ENCODE measurements at places on chromosomes 11 and 22.
A peak's percentile ranks its signal among the peaks of the same experiment; 100 is the strongest.

DNA sequence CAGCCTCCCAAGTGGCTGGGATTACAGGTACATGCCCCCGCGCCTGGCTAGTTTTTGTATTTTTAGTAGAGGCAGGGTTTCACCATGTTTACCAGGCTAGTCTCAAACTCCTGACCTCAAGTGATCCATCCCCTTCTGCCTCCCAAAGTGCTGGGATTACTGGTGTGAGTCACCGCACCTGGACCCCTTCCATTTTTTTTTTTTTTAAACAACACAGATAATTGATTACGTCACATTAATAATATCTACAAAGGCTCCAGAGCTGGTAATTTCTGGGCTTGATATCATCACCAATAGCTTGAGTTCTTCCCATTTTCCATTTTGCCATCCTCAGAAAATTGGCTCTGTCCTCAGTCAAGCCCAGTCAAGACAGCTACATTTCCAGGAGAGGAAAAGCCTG is 7.2 kb downstream of the TTLL1 start:
- no peak overlapping the region for H3K27ac ChIP-seq
- no peak overlapping the region for H3K4me3 ChIP-seq
- no peaks in the 10 kb centered on the region for H3K27me3 ChIP-seq
- no peaks in the 10 kb centered on the region for H3K36me3 ChIP-seq
- H3K4me1 ChIP-seq, result no peaks in the 10 kb centered on the region
- no peak for DNase-seq

GRCh38 chr11:75577207-75577606 is 15.2 kb downstream of the SERPINH1 start:
- DNase-seq, result no peak
- no peaks in the 10 kb centered on the region for H3K27me3 ChIP-seq
- peaks cover 14% of the 10 kb centered on the region for H3K36me3 ChIP-seq
- H3K4me3 ChIP-seq, result no peak overlapping the region

DNA sequence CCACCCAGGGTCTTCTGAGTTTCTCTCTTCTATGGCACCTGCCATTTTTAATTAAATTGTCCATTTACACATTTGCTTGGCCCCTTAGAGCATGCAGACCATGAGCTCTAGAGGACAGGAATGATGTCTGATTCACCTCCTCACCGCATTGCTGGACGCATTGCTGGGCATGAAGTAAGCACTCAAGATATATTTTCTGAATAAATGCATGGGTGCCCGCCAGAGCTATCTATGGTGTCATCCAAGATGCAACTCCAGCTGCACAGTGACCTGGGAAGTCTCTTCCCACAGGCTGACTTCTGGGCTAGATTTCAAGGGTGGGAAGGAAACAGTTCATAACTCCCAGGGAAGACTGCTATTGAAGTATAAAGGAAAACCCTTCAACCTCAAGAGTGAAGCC is 66.6 kb upstream of the ASPHD2 start:
- no peak overlapping the region for H3K4me3 ChIP-seq
- no peak overlapping the region for H3K27ac ChIP-seq
- no peak for DNase-seq
- no peaks in the 10 kb centered on the region for H3K27me3 ChIP-seq

DNA sequence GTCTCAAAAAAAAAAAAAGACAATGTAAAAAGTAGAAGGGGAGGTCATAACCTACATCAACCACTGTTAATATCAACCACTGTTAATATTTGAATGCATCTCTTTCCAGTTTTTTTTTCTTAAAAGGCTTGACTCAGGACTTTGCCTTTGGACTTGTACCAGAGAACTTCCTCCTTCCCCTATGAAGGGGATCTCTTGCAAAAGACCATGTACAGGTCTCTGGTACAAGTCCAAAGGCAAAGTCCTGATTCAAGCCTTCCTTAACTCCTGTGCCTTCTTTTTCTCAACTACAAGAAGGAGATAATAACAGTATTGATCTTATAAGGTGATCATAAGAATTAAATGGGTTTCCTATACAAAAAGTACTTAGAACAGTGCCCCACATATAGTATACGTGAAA is 563.5 kb downstream of the BUD13 start:
- H3K27ac ChIP-seq, result no peak overlapping the region
- no peaks in the 10 kb centered on the region for H3K36me3 ChIP-seq
- no peak overlapping the region for H3K4me3 ChIP-seq
- no peaks in the 10 kb centered on the region for H3K4me1 ChIP-seq

DNA sequence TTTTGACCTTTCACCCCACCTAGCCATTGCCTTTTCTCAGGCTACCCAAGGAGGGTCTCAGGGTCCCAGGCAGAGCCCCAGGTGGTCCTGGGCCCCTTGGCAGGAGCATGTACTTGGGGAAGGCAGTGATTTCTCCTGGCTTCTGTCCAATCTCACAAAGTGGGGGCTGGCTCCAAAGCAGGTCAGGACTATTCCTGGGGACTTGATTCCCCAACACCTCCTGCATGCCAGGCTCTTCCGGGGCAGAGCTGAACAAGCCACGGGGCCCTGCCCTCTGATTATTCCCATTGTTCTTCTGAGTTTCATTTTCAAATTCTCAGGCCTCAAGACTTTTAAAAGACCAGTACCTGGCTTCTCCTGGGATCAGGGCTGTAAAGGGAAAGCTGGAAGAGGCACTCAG is 1.5 kb upstream of the TCF20 start:
- DNase-seq, result no peak
- no peak overlapping the region for H3K4me3 ChIP-seq

DNA sequence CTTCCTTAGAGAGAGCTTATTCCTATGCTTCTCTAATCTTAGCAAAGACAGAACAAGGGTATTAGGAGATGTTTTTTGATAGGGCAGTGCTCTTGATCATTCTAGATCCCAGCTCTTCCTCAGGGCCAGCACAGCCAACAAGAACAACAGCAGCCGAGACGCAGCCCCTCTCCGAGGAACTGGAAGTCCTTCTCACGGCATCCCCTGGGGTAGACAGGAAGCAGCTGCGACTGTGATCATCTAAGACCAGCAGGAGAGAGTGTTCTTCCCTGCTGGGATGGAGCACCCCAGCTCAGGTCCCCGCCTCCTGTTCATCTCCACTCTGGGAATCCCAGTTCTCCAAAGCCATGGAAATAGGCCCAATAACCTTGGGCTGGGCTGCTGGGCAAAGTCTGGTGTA is 29.6 kb downstream of the IRAG1 start:
- H3K4me3 ChIP-seq, result no peak overlapping the region
- H3K4me1 ChIP-seq, result no peaks in the 10 kb centered on the region

DNA sequence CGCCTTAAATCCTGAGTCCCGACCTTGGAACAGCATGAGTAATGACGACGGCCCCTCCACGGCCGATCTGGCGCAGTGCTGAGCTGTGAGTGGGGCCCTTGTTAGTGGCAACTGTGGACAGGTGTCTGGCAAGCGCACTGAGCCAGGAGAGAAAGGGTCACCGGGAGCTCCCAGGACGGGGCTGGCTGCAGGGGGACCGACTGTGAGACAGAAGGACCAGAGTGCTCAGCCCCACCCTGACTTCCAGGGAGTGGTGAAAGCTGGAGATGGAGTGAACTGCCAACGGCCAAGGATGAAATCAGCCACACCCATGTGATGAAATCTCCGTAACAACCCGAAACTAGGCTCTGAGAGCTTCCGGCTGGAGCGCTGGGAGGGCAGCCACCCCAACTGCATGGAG is 228.6 kb downstream of the BRD1 start:
- no peaks in the 10 kb centered on the region for H3K36me3 ChIP-seq
- no peak overlapping the region for H3K27ac ChIP-seq
- H3K4me3 ChIP-seq, result no peak overlapping the region
- no peaks in the 10 kb centered on the region for H3K27me3 ChIP-seq
- H3K4me1 ChIP-seq, result no peaks in the 10 kb centered on the region
- DNase-seq, result no peak

DNA sequence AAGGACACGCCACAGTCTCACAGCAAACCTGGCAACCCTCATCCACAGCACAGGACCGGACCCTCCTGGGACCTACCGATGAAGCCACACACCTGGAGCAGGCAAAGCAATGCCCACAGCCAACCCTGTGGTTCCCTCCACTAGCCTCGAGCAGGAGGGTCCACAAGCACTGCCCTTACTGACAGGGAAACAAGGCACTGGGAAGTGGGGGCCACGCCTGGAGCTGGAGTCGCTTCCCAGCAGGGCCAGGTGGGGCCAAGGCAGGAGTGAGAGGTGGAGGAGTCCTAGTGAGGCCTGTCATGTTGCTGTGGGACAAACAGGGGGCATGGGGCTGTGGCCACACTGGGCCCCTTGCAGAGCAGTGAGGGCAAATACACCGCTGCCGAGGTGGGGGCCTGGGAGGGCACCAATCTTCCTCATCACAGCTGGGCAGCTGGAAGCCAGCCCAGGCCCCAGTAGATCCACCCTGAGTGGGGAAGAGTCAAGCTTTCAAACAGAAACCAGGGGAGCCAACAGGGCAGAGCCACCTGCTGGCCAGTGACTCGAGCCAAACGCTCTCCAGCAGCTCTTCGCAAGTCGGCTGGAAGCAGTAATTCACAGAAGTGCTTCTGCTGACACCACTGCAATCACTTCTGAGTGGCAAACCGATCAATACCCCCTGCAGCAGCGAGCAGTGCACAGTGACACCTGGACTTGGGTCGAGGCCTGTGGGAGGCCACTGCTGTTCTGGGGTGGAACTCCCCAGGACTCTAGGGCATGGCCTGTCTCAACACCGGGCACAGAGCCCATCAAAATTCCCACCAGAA is 13.7 kb downstream of the SULT4A1 start:
- no peak overlapping the region for H3K27ac ChIP-seq
- peaks cover 2% of the 10 kb centered on the region for H3K4me1 ChIP-seq
- no peak overlapping the region for H3K4me3 ChIP-seq
- H3K36me3 ChIP-seq, result no peaks in the 10 kb centered on the region

DNA sequence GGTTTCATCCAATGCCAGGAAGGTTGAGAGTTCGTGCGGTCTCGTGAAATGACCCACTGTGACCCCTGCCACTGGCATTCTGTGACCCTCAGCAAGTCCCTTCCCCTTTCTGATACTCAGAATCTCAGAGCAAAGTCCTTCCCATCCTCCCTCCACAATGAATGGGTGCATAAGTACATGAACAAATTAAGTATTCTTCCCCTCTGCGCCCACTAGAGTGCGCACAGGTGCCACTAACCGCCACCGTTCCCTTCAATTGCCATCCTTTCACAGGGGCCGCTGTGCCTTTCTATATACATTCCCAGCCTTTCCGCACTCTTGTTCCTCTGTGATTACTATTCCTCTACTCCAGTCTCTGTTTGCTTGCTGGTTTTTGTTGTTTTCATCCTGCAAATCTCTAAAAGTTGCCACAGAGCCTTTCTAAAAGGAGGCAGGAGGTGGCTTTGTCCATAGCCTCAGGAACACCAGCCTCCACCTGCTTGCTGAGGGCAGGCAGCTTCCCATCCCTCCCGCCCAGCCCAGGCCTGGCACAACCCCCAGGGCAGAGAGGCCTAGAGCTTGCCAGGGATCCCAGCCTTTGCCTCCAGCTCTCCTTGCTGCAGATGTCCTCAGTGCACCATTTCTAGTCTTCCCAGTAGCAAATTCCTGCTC is 6.7 kb upstream of the AP1B1 start:
- DNase-seq, result peak; percentile 77
- H3K36me3 ChIP-seq, result no peaks in the 10 kb centered on the region
- no peak overlapping the region for H3K27ac ChIP-seq
- H3K4me1 ChIP-seq, result no peaks in the 10 kb centered on the region

DNA sequence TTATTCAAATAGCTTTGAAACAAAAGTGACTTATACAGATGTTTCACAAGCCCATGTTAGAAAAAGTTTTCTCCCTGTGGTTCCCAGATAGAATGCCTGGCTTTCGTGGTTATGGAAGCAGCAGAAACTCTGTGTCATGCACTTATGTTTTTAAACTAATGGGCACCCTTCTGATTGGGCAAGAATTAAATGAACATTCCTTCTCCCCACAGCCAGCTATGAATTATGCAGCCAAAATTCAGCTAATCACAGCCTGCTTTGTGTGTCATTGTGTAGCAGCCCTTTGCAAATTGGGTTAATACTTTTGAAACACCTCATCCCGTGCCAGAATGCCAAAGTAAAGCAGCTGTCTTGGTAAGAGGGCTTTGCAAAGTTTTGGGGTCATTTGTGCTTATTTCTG is 46.9 kb downstream of the PANX1 start:
- DNase-seq, result no peak
- H3K27me3 ChIP-seq, result no peaks in the 10 kb centered on the region
- H3K4me1 ChIP-seq, result 0 out of 2 replicates have a peak, but pooled peaks cover 1% of the 10 kb centered on the region
- H3K4me3 ChIP-seq, result no peak overlapping the region

DNA sequence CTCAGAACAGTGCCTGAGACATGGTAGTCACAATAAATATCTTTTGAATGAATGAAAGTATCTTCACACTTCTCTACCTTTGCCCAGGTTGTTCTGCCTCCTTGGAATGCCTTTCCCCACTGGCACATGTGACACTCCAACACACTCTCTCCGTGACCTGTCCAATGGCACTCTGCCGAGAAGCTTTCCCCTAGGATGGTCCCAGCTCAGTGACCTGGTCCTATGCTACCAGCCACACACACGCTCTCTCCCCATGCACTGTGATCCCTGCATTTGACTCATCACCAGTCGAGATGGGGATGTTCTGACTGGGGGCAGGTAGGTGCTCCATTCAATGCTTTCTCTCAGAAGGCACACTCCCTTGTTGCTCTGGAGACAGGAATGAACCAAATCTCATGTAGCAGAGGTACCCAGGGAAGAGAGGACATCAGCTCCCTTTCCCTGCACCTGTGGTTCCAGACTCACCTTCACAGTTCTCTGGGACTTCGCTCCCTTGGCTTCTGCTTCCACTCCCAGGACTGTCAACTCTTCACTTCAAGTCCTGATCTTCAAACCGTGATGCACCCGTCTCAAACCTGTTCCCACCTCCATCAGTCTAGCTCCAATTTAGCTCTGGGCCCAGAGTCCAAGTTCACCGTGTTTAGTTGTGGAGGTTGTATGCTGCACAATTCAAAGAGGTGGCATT is 30.7 kb upstream of the LMO1 start:
- no peak overlapping the region for H3K4me3 ChIP-seq
- H3K27me3 ChIP-seq, result no peaks in the 10 kb centered on the region
- no peaks in the 10 kb centered on the region for H3K4me1 ChIP-seq
- H3K27ac ChIP-seq, result no peak overlapping the region
- no peak for DNase-seq

GRCh38 chr11:112057170-112057569 is 16.6 kb downstream of the PIH1D2 start:
- DNase-seq, result no peak
- H3K4me1 ChIP-seq, result no peaks in the 10 kb centered on the region
- H3K27ac ChIP-seq, result no peak overlapping the region
- no peaks in the 10 kb centered on the region for H3K27me3 ChIP-seq
- no peak overlapping the region for H3K4me3 ChIP-seq
- peaks cover 9% of the 10 kb centered on the region for H3K36me3 ChIP-seq

DNA sequence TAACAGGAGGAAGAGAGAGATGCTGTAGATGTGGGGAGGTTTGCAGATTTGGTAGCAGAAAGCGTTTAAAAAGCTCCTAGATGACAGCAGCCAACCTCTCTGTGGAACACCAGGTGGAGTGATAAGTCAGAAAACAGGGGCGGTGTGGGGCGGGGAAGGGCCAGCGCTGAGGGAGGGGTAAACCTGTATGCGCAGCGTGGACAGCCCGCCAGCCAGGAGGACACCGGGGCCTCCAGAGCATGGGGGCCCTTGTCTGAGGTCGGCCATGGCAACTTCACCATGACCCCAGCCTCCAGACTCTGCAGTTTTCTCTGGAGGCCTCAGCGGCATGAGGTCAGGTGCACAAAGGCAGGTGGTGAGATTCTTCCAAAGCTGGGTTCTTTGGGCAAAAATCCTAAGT is 423.7 kb downstream of the BRD1 start:
- H3K4me1 ChIP-seq, result no peaks in the 10 kb centered on the region
- no peak for DNase-seq
- no peak overlapping the region for H3K27ac ChIP-seq
- no peaks in the 10 kb centered on the region for H3K36me3 ChIP-seq
- H3K27me3 ChIP-seq, result no peaks in the 10 kb centered on the region
- no peak overlapping the region for H3K4me3 ChIP-seq

- no peaks in the 10 kb centered on the region for H3K36me3 ChIP-seq
Measured at GRCh38 chr11:32426819-32427615, 8.3 kb downstream of the WT1 start.

Data from iPS DF 6.9 (cell line).